ENCODE measurements at places on chromosomes 2 and 18.

- DNase-seq, result no peak
These were observed 184.0 kb downstream of the SCG2 start for GRCh38 chr2:223418131-223418530.

- no peak for DNase-seq
These were observed 292.5 kb upstream of the TRIB2 start for GRCh38 chr2:12424219-12424618.

GRCh38 chr2:136205615-136206014 lies 87.7 kb upstream of the CXCR4 start:
- no peak for DNase-seq

- no peak for DNase-seq
These were observed 36.0 kb upstream of the TEX51 start for GRCh38 chr2:126862730-126863129.

GRCh38 chr2:168353251-168353650 lies 102.8 kb upstream of the CERS6 start:
- DNase-seq, result no peak

- DNase-seq, result no peak
These were observed 365.4 kb upstream of the MEX3C start for GRCh38 chr18:51562866-51563265.

DNA sequence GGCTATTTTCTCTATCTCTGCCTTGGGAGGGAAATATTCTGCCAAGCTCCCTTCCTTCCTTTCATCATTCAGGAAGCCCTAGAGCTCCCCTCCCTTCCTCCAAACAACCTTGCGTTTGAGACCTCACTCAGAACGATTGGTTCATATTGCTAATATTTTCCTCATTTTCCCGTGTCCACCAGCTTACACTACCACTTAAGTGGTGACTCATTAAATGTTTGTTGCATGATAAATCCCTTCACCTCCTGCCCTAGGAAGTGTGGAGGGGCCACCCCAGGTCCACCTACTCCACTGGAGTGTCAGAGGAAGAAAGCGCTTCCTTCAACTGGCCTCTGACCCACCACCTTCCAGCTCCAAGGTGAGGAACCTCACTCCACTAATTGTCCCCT lies 2.3 kb upstream of the LPIN2 start:
- DNase-seq, result no peak

- DNase-seq, result no peak
These were observed 416.6 kb downstream of the HRH4 start for GRCh38 chr18:24877066-24877465.

DNA sequence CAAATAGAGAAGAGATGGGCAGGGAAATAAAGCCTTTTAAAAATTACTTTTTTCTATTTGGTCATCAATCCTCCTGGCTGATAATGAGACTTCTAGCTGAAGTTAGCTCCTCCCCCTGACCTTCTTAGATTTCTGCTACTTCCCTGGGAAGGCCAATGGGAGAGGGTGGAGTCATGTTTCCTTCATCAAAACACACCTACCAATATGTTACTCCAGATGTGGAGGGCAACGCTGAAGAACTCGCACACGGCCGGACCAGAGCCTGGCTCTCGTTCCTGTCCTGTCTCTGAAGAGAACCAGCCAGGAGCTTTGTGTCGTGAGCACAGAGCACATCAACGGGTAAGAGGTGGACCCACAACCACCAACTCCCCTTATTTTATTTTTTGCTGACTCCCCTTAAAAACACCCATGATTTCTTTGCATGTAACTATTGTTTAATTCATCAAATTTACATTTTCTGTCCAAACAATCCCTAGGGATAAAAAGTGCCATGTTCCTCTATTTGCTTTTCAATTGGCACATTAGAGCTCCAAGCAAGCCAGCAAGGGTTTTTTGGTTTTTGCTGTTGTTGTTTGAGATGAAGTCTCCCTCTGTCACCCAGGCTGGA lies 94.9 kb downstream of the ADD2 start:
- DNase-seq, result no peak

GRCh38 chr2:25936889-25937545 lies 45.3 kb downstream of the KIF3C start:
- peak; percentile 73 for DNase-seq

DNA sequence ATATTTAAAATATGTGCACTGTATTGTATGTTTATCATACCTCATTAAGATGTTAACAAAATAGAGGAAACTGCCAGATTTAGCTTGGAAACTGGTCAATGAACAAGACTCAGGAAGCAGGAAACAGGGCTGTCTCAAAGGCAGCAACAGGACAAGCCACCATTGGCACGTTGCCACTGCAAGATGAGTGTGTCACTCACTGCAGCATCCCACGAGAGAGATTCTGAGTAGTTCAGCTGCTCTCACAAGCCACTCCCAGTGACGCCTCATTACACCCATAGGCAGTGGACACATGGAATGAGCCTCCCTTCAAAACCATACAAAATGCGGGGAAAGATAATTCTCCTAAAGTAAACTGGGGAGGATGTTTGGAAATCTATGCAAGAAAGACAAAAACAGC lies 181.9 kb upstream of the DLGAP1 start:
- peak; percentile 15 for DNase-seq

Data from NCI-H187 (cell line).